Activated T-helper 1 cell treated with anti-CD3 and anti-CD28 coated beads, Interleukin-12 subunit alpha, Interleukin-12 subunit beta, Interleukin-2, Interleukin-4 antibody, amounts not matched to agents 30 ng/mL and 10 ng/mL and 1 ng/mL, durations not matched to agents 14 hours and 24 hours and 36 hours (primary cell): ENCODE measurements at places on chromosomes 16 and 17.

GRCh38 chr17:21511363-21512195 is 135.4 kb downstream of the KCNJ12 start:
- DNase-seq, result peak; percentile 37

- no peak for DNase-seq
Observed at GRCh38 chr17:40873801-40874200, 6.8 kb upstream of the KRT12 start.

- no peak for DNase-seq
Observed at GRCh38 chr16:81645266-81645694, 133.8 kb upstream of the PLCG2 start.

GRCh38 chr16:67150047-67150832 is 558 bp downstream of the B3GNT9 start:
- DNase-seq, result no peak

DNA sequence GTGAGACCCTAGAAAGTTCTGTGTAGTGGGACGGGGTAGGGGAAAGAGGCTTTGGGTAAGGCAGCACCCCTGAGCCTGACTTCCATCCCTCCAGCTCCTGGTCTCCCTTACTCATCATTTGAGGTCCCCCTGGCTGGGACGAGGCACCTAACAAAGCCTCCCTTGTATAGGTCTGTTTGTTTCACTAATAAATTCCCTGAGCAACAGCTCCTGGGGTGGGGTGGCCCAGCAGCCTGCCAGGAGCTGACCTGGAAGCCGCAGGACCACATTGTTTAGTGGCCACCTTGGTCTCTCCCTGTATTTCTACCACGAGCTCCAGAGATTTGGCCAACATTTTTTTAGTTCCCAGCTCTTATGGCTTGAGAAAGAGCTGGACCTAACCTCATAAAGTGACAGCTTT is 7.2 kb downstream of the PRR15L start:
- no peak for DNase-seq

DNA sequence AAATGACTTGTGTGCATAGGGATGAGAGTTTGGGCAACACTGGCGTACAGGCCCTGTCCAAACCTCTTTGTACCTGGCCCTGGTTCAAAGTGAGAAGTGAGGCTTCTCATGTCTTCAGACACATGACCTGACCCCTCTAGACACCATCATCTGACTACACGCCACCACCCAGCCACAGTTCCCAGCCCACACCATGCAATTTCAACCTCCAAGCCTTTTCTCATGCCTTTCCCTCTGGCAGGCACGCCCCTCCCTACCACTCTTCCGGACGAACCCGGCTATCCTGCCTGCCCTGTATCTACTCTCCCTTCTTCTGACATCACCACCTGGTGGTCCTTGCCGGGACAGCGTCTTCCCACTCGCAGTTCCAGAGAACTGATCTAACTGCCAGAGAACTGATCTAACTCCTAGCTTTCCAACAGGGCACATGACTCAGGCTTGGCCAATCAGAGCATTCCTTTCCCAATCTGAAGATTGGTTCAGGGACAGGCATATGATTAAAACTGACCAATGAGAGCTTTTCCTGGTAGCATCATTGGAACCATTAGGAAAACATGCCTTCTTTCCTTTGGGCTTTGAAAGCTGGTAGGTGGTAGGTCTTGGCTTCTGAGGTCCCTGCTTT is 27.1 kb upstream of the IL21R start:
- no peak for DNase-seq

- DNase-seq, result no peak
Observed at GRCh38 chr17:38342886-38343607, 709 bp downstream of the GPR179 start.

DNA sequence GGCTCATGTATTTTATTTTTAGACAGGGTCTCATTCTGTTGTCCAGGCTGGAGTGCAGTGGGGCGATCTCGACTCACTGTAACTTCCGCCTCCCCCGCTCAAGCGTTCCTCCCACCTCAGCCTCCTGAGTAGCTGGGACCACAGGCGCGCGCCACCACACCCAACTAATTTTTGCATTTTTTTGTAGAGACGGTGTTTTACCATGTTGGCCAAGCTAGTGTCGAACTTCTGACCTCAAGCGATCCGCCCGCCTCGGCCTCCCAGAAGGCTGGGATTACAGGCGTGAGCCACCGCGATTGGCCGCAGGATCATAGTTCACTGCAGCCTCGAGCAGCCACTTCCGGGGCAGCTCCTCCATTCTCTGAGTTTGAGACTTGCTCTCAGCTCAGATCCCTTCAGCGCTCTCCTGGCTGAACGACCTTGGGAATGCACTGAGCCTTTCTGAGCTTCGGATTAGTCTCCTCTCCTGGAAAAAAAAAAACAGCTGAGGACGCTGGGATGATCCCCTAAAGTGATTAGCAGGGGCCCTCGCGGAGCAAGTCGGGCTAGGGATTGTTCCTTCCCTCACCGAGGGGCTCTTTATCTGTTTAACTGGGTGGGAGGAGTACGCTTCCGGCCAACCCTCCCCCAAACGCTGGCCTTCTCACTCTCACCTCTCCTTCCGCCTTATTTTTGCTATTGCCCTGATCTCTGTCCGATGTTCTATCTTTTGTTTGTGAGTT is 1.1 kb upstream of the PKMYT1 start:
- DNase-seq, result no peak

- no peak for DNase-seq
Observed at GRCh38 chr16:52407778-52408177, 139.2 kb downstream of the TOX3 start.

- no peak for DNase-seq
Observed at GRCh38 chr17:77697480-77698400, 260.8 kb upstream of the TNRC6C start.

DNA sequence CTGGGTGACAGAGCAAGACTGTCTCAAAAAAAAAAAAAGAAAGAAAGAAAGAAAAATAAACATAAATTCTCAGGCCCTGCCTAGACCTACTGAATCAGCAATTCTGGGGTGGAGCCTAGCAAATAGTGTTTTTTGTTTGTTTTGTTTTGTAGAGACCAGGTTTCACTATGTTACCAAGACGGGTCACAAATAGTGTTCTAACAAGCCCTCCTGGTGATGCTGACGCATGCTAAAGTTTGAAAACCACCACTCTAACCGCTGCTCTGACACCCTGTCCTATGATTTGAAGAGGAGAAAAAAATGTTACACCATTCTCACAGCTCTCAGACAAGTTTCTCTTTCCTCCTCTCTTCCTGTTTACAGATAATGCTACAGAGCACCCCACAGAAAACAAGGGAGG is 1.5 kb downstream of the MRPL10 start:
- peak; percentile 34 for DNase-seq
